Endodermal cell (in vitro differentiated cells): ENCODE measurements at places on chromosomes 7 and 10. TPM values are rescaled to one million over a fixed set of nuclear protein-coding genes. Genes with fewer than 3 reads are reported as not detected.

DNA sequence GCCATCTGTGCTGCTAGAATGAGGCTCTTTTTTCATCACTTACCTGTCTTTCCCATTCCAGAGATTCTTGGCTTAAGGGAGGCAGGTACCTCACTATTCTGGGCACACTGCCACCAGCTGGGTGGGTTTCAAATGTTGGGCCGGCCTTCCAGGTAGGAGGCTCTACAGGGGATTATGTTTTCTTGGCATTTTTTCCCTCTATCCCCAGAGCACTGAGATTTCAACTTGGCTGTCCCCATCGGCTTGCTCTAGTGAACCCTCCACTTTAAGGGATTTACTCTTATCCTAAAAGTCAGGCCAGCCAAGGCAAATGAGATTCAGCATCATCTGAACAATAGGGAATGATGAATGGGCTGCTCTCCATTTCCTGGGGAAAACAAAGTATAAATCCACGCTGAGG lies 710.1 kb upstream of the CELF2 start:
- no peak for DNase-seq

GRCh38 chr10:24207781-24208611 lies 942 bp upstream of the KIAA1217 start:
- DNase-seq: peak; percentile 47

GRCh38 chr7:74173074-74173473 lies 1.1 kb upstream of the EIF4H start:
- DNase-seq: peak; percentile 74

DNA sequence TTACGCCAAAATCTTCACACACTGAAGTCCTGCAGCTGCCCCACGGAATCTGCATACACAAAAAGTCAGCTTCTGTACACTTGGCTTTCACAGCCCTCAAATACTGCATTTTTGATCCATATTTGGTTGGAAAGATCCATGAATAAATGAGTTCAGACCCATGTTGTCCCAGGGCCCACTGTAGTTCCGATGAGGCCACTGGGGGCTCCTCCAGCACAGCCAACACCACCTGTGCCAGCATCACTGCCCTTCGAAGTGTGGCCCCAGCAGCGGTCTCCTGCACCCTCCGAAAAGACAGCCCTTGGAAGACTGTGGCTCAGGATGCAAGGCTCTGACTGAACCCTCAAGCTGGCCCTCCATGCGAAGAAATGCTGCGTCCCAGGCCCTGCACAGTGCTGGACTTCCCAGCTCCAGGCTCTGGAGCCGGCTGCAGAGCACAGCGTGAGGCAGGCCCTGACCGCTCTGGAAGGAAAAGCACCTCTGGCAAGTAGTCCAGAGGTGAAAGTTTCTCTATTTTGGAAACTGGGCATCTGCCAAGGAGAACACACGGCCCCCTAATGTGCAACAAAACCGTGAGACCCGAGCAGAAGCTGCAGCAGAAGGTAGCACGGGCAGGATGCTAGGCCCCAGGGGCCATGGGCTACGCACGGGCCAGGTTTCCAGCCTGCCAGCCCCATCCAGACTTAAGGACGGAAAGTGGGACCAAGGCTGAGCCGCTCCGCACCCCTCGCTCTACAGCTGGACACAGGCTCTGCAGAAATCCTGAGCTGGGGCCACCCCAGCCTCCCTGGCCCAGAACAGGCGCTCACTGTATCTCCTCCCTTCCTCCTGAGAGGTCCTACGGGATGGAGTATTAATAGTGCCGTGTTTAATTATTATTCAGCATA lies 62.6 kb downstream of the PTPRN2 start:
- DNase-seq: no peak

GRCh38 chr10:117382861-117383260 lies 7.6 kb upstream of the PDZD8 start:
- no peak for DNase-seq

DNA sequence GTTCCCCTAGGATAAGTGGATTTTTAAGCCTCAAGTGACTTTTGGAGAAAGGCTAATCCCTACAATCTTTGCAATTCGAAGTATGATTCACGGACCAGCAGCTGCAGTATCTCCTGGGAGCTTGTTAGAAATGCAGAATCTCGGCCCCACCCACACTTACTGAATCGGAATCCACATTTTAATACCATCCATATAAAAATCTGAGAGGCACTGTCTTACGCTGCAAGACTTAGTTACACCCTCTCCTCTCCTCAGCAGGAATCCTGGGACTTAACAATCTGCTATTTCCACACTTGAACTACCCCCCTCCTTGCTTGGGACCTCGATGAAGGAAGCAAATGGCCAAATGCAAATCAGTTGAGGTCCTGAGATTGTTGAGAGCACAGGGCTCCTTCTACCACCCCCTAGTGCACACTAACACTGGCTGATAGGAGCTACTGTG lies 21.0 kb downstream of the ITPRIP start:
- DNase-seq: no peak

- DNase-seq: no peak
Observed at GRCh38 chr7:130566168-130566897, 74.4 kb downstream of the MEST start.

SORCS3 gene
- 0.68 TPM in 2 replicates for total RNA-seq

PNLIP gene
- total RNA-seq: not detected in 2 replicates

GRCh38 chr7:1302936-1303335 lies 70.3 kb downstream of the UNCX start:
- DNase-seq: no peak

DNA sequence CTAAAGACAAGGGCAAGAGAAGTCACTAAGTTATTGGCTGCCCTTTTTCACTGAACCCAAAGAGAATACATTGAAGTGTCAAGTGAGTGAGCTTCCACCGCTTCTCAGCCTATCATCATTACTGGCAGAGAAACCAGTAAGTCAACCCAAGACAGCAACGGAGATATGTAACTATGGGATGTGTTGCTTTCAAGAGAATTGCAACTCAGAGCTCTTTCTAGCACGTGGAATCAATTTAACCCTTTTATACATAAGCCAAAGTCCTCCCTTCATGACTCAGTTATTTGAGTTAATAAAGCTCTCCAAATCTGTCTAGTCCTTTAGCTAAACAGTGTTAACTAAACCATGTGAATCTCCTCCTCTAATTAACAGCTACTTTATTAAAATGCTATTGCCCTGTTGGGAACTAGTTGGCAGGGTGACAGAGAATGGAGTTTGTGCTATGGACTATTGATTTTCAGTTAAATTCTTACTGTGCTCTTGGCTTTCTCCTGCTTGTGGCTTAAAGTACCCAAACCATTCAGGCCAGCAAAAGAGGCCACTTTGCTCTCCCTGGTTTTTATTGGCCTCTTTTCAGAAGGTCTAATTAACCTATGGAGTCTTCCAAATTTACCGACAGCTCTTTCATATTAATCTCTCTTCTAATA lies 287.7 kb downstream of the NRG3 start:
- DNase-seq: no peak

HOXA13 gene
- total RNA-seq: 0.19 TPM in 1 of 3 replicates, not detected in the others

DNA sequence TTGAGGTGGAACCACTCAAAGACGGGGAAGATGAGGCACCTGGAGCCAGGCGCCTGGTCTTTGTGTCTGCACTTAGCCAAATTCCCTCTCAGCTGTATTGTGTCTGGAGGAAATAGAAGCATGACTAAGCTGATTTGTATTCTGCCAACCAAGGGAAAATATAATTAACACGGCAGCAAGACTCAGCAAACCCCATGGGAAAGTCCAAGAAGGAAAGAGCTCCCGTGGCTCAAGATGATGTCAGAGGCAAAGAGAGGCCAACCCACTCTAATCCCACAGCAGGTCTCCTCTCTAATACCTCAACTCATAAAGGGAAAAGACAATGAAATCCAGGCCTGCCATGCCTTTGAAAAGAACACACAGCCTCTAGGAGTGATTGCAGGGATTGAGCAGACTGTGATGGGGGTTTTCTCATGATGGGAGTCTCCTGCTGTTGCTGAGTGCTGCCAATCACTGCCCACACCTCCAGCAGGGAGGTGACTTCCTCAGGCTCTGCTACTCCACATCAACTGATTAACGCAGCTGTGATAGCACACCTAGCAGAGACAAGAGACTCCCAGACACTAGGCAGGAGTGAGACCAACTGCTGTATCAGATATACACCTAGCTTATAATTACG lies 255.5 kb upstream of the C7orf33 start:
- peak; percentile 91 for DNase-seq

LAMTOR4 gene
- 153 and 155 TPM in 2 replicates for total RNA-seq

SORBS1 gene
- 17.6 and 17.9 TPM in 2 replicates for total RNA-seq

- DNase-seq: peak; percentile 80
Observed at GRCh38 chr7:19051767-19052375, 65.6 kb downstream of the TWIST1 start.

GPR85 gene
- total RNA-seq: 0.13 TPM in 1 of 3 replicates, not detected in the others

GRCh38 chr10:44051584-44052385 lies 333.1 kb downstream of the CXCL12 start:
- DNase-seq: no peak

PLPP4 gene
- 11.8 and 14.4 TPM in 2 replicates for total RNA-seq

GRCh38 chr7:123204206-123204835 lies 4.6 kb upstream of the SLC13A1 start:
- DNase-seq: no peak

GRCh38 chr10:117537436-117537903 lies 5.1 kb upstream of the EMX2 start:
- peak; percentile 74 for DNase-seq

- no peak for DNase-seq
Observed at GRCh38 chr7:125857606-125858005, 928.0 kb upstream of the POT1 start.

PCDH15 gene
- total RNA-seq: 0.13 to 0.58 TPM (median 0.42 TPM) in 3 replicates

GRCh38 chr10:110370006-110370405 lies 65.3 kb upstream of the SMNDC1 start:
- no peak for DNase-seq

PDE1C gene
- total RNA-seq: 0.26 and 0.29 TPM in 2 replicates
